T-cell (primary cell): ENCODE measurements at places on chromosomes 13 and 19.

DNA sequence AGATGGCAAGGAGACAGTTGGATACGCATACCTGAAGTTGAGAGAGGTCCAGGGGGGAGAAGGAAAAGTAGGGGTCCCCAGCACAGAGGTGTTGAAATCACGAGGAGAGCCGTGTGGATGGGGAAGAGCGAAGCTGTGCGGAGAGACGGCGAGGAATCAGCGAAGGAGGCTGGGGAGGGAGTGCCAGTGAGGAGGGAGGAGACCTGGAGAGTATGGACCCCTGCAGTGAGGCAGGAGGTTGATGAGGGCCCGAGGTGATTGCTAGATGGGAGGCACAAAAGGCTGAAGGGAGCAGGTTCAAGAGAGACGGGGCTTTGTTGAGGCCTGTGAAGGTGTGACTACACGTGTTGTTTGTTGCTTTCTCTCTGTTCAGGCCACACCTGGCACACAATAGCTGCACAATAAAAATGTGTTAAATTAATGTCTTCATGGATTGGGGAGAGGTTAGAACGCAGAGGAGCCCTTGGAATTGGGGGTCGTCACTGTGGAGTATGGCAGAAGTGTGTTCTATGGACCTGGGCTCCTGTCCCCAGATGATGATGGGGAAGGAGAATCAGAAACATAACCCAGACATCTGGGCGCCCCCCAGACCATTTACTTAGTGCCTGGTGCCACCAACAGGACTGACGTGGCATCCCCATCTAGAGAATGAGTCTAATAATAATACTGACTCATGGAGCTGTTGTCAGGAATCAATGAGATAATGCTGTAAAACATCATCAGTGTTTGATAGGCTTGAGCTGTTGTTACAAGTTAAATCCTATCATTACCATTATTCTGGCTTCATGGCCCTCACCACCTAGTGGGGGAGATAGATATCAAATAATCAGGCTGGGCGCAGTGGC is 137.5 kb downstream of the SIPA1L3 start:
- no peak for DNase-seq

GRCh38 chr13:23445794-23446193 is 12.3 kb upstream of the SACS start:
- no peak for DNase-seq

DNA sequence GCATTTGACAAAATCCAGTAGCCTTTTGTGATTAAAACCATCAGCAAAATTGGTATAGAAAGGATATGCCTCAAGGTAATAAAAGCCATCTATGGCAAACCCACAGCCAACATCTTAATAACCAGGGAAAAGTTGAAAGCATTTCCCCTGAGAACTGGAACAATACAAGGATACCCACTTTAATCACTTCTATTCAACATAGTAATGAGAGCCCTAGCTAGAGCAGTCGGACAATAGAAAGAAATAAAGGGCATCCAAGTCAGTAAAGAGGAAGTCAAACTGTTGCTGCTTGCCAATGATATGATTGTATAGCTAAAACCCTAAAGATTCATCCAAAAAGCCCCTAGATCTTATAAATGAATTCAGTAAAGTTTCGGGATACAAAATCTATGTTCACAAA is 1510.3 kb downstream of the PCDH9 start:
- no peak for DNase-seq

DNA sequence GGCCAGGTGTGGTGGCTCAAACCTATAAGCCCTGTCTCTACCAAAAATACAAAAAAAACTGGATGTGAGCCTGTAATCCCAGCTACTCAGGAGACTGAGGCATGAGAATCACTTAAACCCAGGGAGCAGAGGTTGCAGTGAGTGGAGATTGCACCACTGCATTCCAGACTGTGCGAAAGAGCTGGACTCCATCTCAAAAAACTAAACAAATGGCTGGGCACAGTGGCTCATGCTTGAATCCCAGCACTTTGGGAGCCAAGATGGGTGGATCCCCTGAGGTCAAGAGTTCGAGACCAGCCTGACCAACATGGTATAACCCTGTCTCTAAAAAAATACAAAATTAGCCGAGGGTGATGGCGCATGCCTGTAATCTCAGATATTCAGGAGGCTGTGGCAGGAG is 34.9 kb upstream of the ZNF83 start:
- DNase-seq = no peak

DNA sequence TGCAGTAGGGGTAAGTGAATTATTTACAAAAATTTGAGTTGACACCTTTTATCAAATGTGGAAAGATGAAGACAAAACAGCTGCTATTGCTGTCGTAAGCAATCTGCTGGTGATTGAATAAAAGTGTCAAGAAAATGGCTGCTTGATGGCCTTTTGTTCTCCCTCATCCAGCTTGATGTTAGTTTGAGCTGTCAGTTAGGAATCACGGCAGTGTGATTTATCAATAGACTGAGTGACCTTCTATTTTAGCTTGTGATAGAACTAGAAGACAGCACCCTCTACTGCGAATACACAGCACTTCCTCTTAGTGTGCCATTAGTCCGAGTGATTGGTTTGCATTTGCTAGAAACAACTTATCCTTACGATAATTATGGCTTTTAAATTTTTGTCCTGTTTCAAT is 76.3 kb downstream of the MZT1 start:
- no peak for DNase-seq

- DNase-seq = no peak
Measured at GRCh38 chr13:27599096-27599495, 21.2 kb downstream of the LNX2 start.

DNA sequence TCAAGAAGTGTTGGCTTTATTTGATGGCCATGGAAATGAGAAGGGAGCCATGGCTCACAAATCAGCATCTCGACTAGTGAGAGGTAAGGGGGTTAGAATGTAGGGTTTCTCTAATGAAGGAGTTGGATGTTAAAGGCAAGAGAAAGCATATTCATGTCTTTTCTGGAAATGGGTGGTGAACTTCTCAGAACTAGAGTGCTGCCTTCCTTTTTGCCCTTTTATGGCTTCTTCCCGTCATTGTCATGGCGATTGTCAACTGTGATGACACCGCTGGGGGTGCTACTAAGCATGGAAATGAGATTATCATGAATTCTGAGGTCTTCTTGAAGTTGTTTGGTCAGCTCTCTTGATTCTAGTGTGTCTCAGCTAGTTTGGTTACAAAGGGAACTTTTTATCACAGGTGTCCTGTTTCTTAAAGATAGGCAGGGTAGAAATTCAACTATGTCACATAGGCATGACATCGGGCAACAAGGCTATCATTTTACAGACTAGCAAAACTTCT is 180.4 kb downstream of the LIG4 start:
- DNase-seq = no peak

DNA sequence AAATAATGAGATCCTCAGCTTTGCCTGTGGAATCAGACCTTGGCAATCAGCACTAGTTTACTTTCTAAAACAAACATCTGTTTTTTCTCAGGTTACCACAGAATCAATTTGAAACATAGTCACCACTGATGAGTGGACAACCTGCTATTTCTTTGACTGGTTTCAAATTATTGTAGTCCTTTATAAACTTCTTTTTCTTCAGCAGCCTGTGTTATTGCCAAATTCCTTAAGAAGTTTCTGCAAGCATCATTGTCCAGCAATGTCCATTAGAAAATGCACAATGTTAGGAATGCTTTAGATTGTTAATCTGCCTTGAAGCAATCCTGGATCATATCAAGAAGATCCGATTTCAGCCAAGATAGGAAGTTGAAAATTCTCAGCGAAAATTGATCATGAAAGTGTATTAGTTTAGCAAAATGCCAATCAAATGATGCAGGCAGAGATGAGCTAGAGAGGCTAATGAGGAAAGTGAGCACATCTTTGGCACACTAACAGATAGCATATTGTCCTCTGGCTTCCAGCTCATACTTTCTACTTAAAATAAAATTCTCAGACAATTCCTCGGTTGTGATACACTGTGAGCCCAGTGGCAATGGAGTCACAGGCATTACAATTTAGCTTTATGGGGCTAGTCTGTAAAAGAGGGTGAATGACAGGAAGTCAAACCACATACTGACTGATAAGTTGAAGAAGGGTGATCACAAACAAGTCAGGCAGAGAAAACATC is 270.6 kb downstream of the SLITRK6 start:
- no peak for DNase-seq

DNA sequence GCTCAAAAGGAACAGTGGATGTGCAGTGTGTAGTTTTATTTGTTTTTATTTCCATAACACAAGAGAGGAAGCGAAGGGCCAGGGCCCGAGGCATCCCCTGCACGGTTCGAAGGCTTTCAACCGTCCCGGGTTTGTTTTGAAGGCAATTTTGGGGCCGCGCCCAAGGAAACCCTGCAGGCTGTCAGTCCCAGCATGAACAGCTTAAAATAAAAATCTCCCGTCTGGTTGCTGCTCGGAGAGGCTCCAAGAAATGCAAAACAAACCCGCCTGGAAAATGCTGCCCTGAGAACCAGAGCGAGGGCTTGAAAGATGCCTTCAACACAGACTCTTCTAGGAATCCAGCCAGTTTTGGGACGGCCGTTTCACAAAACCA is 16.0 kb downstream of the LSM4 start:
- no peak for DNase-seq

DNA sequence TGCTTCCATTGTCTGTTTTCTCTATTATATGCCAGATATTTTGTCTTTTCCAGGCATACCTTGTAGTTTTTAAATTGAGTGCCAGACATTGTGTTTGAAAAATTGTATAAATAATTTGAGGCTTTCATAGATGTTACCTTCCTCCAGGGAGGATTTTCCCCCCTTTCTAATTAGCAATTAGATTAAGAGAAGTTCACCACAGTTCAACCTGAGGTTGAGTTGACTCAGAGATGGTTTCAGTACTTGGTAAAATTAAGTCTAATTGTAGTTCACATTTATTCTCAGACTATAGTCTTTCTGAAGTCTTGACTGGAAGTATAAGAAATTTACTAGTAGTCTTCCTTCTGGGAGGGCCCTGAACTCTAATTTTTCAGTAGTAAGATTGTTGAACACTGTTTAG is 104.1 kb upstream of the SCEL start:
- DNase-seq = no peak

DNA sequence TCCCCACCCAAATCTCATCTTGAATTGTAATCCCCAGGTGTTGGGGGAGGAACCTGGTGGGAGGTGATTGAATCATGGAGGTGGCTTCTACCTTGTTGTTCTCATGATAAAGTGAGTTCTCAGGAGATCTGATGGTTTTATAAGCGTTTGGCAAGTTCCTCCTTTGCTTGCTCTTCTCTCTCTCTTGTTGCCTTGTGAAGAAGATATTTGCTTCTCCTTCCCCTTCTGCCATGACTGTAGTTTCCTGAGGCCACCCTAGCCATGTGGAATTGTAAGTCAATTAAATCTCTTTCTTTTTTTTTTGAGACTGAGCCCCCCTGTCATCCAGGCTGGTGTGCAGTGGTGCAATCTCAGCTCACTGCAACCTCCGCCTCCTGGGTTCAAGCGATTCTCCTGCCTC is 34.4 kb downstream of the VSTM1 start:
- DNase-seq = no peak

DNA sequence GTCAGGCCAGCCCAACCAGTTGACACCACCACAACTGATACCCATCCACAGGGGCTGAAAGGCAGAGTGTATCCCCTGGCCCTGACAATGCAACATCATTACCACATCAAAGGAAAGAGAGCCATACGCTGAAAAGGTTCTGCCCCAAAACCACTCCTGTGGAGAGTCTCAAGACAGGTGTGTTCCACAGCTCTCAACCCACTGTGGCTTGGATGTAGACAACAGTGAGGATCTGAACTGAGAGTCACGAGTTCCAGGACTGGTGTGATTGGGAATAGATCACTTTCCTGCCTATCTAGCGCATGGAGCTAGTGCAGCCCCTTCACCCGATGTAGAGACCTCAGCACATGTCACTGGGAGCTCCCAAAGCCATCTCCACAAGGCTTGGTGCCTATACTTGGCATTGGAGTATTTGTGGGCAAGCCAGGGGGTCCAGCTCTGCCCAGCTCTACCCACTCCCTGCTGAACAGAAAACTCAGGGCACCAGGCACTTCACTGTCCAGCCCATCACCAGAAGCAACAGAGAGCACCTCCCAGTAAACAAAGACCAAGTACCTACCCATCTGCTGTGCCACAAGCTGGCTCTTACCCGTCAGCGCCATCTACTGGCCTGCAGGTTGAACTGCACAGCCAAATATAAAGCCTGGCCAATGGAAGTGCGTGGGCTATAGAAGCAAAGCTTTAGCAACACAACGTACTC is 579.5 kb downstream of the UQCRFS1 start:
- DNase-seq = no peak

DNA sequence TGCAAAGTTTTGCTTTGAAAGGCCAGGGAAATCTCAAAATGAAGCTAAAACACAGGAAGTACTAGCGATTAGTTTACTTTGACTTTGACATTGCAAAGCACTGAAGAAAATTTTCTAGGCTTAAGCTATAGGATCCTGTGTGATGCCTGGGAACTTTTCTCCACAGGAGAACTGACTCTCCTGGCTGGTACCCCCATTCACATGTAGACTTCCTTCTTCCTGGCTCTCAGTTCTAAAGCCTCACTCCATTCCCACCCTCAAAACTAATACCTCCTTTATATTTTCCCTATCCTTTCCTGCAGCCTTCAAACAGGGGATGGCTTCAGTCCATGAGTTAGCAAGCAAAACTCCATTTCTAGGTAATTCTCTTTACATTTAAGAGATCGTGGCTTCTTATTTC is 189.5 kb downstream of the SLITRK1 start:
- DNase-seq = no peak

GRCh38 chr19:56637976-56638555 is 4.9 kb upstream of the SMIM17 start:
- no peak for DNase-seq

- no peak for DNase-seq
Measured at GRCh38 chr19:46915386-46915785, 54.6 kb downstream of the ARHGAP35 start.

GRCh38 chr19:49999371-50000010 is 25.7 kb downstream of the VRK3 start:
- DNase-seq = no peak

GRCh38 chr19:29187676-29188075 is 25.3 kb downstream of the UQCRFS1 start:
- no peak for DNase-seq

DNA sequence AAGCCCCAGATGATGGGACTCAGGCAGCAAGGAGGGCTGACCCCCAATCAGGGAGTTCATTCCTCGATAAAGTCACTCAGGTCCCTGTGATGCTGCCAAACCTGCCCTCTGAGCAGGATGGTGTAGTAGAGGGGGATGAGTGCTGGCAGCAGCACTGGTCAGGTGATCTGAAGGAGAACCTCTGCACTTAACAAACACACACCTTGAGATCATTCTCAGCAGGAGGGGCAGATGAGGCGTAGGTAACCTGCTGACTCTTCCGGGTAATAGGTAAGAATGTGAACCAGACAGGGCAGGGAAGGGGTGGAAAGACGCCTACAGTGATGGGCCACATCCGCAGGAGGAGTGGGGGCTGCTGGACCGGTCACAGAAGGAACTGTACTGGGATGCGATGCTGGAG is 3.2 kb downstream of the ZNF446 start:
- no peak for DNase-seq

GRCh38 chr13:38321654-38322053 is 28.0 kb upstream of the UFM1 start:
- DNase-seq = no peak

GRCh38 chr19:1481893-1482360 is 2.9 kb upstream of the C19orf25 start:
- DNase-seq = no peak

- DNase-seq = no peak
Measured at GRCh38 chr19:1167687-1168571, 6.1 kb downstream of the SBNO2 start.
